ENCODE measurements at places on chromosomes 4 and X. TPM values are rescaled to one million over a fixed set of nuclear protein-coding genes. Genes with fewer than 3 reads are reported as not detected.

DNA sequence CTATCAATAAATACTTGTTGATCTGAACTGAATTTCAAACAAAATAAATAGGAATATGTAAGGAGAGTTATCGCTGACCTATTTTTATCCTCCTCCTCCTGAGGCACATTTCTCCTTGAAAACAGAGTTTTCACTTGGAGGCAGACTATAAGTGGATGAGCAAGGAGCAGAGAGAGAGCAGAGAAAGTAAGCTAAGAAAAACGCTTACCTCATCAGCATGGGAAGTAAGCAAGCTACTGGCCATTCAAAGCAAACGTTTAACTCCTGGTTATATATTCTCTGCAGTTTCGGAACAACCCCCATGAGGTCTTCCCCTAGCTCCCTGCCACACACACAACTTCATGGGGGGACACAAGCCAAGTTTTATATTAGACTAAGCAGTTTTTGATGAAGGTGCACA, 13.2 kb downstream of the ZDHHC9 start:
- no peak overlapping the region for H3K4me3 ChIP-seq
- peaks cover 1% of the 10 kb centered on the region for H3K36me3 ChIP-seq
- H3K27ac ChIP-seq: no peak overlapping the region

- H3K4me3 ChIP-seq: no peak overlapping the region
- H3K27ac ChIP-seq: no peak overlapping the region
- no peaks in the 10 kb centered on the region for H3K36me3 ChIP-seq
- H3K4me1 ChIP-seq: peaks cover 3% of the 10 kb centered on the region
- H3K27me3 ChIP-seq: peaks cover 33% of the 10 kb centered on the region
These were observed 239.9 kb downstream of the MAML3 start for GRCh38 chr4:139913995-139914598.

GRCh38 chr4:6633091-6633906, 7.2 kb upstream of the MRFAP1 start:
- no peak overlapping the region for H3K27ac ChIP-seq
- peaks cover 3% of the 10 kb centered on the region for H3K4me1 ChIP-seq
- H3K4me3 ChIP-seq: no peak overlapping the region
- no peak for DNase-seq

The CXorf38 gene
- total RNA-seq: 22.8 TPM

The LPAR4 gene
- not detected for total RNA-seq

DNA sequence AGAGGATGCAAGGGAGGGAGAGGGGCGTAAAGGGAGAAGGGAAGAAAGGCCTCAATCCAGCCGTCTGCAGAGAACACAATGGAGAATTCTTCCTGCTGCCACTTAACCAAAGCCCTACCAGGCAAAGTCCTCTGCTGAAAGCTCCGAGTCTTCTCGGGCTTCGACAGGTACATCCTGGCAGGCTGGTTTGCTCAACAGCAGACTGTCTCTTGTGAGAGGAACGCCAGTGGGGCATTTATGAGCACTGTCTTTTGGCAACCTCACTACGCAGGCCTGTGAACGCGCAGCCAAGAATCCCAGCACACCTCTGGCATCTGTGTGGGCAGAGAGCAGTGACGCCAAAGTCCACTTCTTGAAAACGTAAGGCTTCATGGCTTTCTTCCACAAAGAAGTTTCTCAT, 207.5 kb upstream of the FAM9B start:
- no peak overlapping the region for H3K4me3 ChIP-seq
- no peak overlapping the region for H3K27ac ChIP-seq
- H3K36me3 ChIP-seq: no peaks in the 10 kb centered on the region
- no peaks in the 10 kb centered on the region for H3K27me3 ChIP-seq
- DNase-seq: no peak

The CETN2 gene
- total RNA-seq: 8.7 TPM

- no peaks in the 10 kb centered on the region for H3K27me3 ChIP-seq
- DNase-seq: no peak
- peaks cover 15% of the 10 kb centered on the region for H3K36me3 ChIP-seq
These were observed 44.4 kb downstream of the PCGF3 start for GRCh38 chr4:749698-750666.

DNA sequence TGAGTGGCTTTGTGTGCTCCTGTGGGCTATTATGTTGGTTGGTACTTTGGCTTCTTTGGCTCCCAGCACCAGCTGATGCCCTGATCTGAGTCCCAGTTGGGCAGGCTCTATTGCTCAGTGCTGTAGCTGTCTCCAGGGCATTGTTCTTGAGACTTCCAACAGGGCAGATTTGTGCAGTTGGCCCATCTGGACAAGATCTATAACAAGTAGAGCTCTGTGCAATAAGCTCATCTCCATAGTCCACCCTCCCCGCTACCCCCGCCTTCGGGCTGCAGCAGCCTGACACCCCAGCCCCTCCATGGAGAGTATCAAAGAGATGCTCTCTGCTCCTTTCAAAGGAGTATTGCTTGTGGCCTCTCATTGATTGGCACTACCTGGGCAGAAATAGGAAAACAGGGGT, 5.8 kb upstream of the TMEM31 start:
- no peak overlapping the region for H3K27ac ChIP-seq
- H3K36me3 ChIP-seq: no peaks in the 10 kb centered on the region
- H3K4me1 ChIP-seq: no peaks in the 10 kb centered on the region
- H3K4me3 ChIP-seq: no peak overlapping the region
- H3K27me3 ChIP-seq: no peaks in the 10 kb centered on the region

The CFAP299 gene
- total RNA-seq: not detected

DNA sequence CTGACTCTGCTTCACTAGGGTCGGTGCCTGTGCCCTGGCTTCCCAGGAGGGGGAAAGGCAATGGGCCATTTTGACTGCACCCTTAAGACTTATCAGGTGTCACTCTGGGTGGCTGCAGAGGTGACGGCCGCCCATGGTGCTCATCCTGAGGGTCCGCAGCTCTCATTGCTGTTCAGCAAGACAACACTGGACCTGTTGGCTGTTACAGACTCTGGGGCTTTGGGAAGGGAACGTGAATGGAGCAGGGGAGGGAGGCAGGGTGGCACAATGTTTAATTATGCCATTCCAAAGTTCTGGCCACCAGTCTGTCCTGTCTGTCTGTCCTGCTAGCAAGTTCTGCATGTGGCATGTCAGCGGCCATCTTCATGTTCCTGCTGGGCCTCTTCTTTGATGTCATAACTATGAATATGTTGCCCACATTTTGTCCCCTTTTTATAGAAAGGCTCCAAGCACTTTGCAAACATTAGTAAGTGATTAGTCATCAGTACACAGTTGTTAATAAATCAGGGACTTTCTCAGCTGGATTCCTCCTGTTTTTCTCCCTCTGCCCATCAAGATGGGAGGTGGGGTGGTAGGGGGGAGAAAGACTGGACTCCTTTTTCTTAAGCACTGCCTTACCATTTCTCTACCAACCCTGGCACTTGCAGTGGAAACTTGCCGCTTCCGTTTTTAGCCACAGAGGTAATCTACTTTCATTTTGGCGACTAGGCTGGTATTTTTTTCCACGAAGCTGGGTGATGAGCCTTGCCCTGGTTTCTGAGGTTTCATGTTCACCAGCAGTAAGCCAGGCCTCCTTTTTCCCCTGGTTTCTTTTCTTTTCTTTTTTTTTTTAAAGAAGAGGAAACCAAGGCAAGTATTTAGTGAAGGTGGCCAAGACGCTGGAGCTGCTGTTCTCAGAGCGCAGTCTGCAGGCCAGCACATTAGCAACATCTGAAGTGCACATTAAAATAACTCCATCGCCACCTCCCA, 88.6 kb upstream of the TRIM2 start:
- no peak overlapping the region for H3K4me3 ChIP-seq
- H3K27ac ChIP-seq: peak overlapping the region; percentile 70
- peaks cover 11% of the 10 kb centered on the region for H3K4me1 ChIP-seq
- peak; percentile 85 for DNase-seq

DNA sequence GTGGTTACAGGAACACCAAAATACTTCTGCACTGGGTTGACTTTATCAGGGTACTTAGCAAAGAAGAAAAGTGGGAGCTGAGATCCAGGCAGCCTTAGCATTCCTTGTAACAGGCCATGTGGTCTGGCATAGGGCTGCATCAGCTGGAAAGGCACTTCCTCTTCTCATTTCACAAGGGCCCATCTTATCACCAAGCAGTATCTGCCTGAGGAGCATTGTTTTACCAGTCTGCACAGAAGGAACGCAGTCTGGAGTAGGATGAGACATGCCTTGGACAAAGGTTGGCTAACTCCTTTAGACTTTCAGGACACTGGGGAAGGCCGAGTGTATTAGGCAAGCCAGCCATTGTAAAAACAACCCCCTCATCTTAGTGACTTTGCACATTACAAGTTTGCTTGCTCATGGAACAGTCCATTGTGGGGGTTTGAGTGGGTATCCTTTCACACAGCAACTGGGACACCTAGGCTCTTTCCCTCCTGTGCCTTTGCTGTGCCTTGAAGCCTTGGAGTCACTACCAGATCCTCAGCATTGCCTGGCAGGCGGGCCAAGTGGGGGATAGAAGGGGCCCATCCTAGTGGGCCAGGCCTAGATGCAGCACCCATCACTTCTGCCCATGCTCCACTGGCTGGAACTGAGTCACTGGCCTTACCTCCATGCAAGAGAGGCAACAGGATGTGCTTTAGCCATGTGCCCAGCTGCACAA, 4.6 kb downstream of the SUV39H1 start:
- H3K27me3 ChIP-seq: no peaks in the 10 kb centered on the region
- H3K27ac ChIP-seq: no peak overlapping the region
- DNase-seq: no peak
- peaks cover 48% of the 10 kb centered on the region for H3K4me1 ChIP-seq
- no peak overlapping the region for H3K4me3 ChIP-seq
- peaks cover 34% of the 10 kb centered on the region for H3K36me3 ChIP-seq

GRCh38 chr4:176753049-176753448, 39.7 kb downstream of the VEGFC start:
- H3K36me3 ChIP-seq: no peaks in the 10 kb centered on the region
- H3K4me1 ChIP-seq: no peaks in the 10 kb centered on the region
- H3K27me3 ChIP-seq: no peaks in the 10 kb centered on the region

GRCh38 chr4:130233377-130234047, 1137.6 kb downstream of the C4orf33 start:
- peaks cover 5% of the 10 kb centered on the region for H3K4me1 ChIP-seq
- H3K4me3 ChIP-seq: peak overlapping the region; percentile 14
- DNase-seq: no peak
- H3K27me3 ChIP-seq: no peaks in the 10 kb centered on the region
- no peaks in the 10 kb centered on the region for H3K36me3 ChIP-seq

The CSN1S1 gene
- not detected for total RNA-seq

The STOX2 gene
- not detected for total RNA-seq

The CPZ gene
- total RNA-seq: not detected

DNA sequence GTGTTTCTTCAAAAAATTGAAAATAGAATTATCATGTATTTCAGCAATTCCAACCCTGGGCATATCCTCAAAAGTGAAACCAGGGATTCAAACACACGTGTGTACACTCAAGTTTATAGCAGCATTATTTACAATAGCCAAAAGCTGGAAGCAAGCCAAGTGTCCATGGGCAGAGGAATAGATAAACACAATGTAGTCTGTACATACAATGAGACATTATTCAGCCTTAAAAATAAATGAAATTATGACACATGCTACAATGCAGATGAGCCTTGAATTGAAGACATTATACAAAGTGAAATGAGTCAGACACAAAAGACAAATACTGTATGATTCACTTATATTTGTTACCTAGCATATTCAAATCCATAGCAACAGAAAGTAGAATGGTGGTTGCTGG, 853.4 kb downstream of the STIM2 start:
- H3K4me3 ChIP-seq: no peak overlapping the region
- H3K27ac ChIP-seq: no peak overlapping the region
- DNase-seq: no peak
- no peaks in the 10 kb centered on the region for H3K27me3 ChIP-seq
- H3K4me1 ChIP-seq: no peaks in the 10 kb centered on the region
- H3K36me3 ChIP-seq: no peaks in the 10 kb centered on the region

DNA sequence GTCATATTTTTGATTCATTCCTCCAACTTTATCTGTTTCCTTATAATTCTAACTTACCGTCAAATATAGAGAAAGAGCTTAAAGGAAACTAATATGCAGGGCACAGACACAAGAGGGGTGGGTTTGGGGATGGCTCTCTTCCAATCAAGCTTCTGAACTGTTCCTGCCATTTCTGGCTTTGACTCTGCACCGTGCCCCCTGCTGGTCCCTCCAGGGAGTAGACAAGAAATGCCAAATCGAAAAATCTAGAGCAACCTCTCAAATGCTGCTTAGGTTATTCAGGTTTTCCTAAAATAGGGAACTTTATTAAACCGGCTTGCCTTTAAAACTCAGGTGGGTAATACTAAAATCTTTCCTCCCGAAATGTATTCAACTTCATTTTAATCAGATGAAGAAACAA, 39.8 kb upstream of the VCX3A start:
- no peak for DNase-seq
- H3K27ac ChIP-seq: no peak overlapping the region
- no peaks in the 10 kb centered on the region for H3K27me3 ChIP-seq

The DOK7 gene
- not detected for total RNA-seq

The ITIH6 gene
- not detected for total RNA-seq

The PRDM5 gene
- total RNA-seq: 1.2 TPM

The PAGE2 gene
- total RNA-seq: not detected

DNA sequence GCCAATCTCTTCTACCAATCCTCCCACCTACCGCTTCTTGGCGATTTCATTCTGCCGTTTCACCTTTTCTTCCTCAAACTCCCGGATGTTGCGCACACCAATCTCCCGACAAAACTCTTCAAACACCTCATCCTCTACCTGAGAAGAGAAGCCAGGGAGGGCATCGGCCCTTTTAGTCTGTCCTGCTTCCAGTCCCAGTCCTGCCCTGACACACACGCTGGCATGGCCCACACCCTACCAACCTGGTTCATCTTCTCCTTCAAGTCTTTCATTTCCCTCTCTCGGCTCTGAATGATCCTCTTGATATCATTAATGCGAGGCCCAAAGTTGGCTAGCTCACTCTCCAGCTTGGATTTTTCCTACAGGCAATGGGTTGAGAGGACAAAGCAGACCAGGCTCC, 18.9 kb downstream of the SMC1A start:
- no peak overlapping the region for H3K4me3 ChIP-seq
- DNase-seq: no peak

- no peak overlapping the region for H3K4me3 ChIP-seq
- no peaks in the 10 kb centered on the region for H3K36me3 ChIP-seq
- H3K27ac ChIP-seq: no peak overlapping the region
- DNase-seq: no peak
- no peaks in the 10 kb centered on the region for H3K27me3 ChIP-seq
These were observed 46.5 kb upstream of the FAT4 start for GRCh38 chr4:125268068-125268755.

The HCCS gene
- total RNA-seq: 18.9 TPM

- H3K36me3 ChIP-seq: no peaks in the 10 kb centered on the region
- no peak overlapping the region for H3K4me3 ChIP-seq
- DNase-seq: no peak
- H3K4me1 ChIP-seq: no peaks in the 10 kb centered on the region
- H3K27ac ChIP-seq: no peak overlapping the region
These were observed 24.1 kb downstream of the ANK2 start for GRCh38 chr4:113073451-113074005.

- no peaks in the 10 kb centered on the region for H3K36me3 ChIP-seq
- no peak overlapping the region for H3K27ac ChIP-seq
- H3K4me1 ChIP-seq: no peaks in the 10 kb centered on the region
- peaks cover 14% of the 10 kb centered on the region for H3K27me3 ChIP-seq
These were observed 52.8 kb upstream of the PSAPL1 start for GRCh38 chr4:7487502-7487901.

The ARL13A gene
- not detected for total RNA-seq

GRCh38 chr4:20256381-20256881, 4.7 kb downstream of the SLIT2 start:
- H3K4me3 ChIP-seq: no peak overlapping the region
- H3K36me3 ChIP-seq: peaks cover 2% of the 10 kb centered on the region
- no peak for DNase-seq
- H3K4me1 ChIP-seq: peaks cover 3% of the 10 kb centered on the region

The MGAT4D gene
- total RNA-seq: not detected

The TLL1 gene
- total RNA-seq: not detected

The USP17L15 gene
- not detected for total RNA-seq

All from activated CD8-positive, alpha-beta memory T cell treated with anti-CD3 and anti-CD28 coated beads, Interleukin-2, amount 10 ng/mL, durations not matched to agents 7 days and 5 days (primary cell).